Glutamatergic neuron (in vitro differentiated cells): ENCODE measurements at places on chromosomes 16 and 17. TPM values are rescaled to one million over a fixed set of nuclear protein-coding genes. Genes with fewer than 3 reads are reported as not detected.

- DNase-seq = no peak
- H3K27ac ChIP-seq = no peak overlapping the region
- no peaks in the 10 kb centered on the region for H3K4me1 ChIP-seq
- H3K4me3 ChIP-seq = no peak overlapping the region
Observed at GRCh38 chr16:48064971-48065370, 90.8 kb downstream of the ABCC12 start.

SF3B3 gene
- total RNA-seq = 278 TPM

DNA sequence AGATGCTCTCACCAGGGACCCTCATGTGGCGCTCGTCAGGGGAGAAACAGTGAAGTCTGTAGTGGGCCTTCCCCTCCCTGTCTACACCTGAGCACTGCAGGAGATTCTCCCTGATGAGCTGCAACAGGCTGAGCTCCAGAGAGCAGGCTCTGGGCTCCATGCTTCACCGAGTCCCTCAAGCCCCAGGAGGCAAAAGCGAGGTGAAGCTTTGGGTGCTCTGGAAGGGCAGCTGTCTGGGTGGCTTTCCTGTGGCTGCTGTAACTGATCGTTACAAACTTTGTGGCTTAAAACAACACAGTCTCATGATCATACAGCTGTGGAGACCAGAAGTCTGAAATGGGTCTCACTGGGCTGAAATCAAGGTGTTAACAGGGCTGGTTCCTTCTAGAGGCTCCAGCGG is 12.1 kb upstream of the CD300LD start:
- H3K27me3 ChIP-seq = peaks cover 15% of the 10 kb centered on the region
- no peaks in the 10 kb centered on the region for H3K36me3 ChIP-seq
- H3K4me3 ChIP-seq = no peak overlapping the region

GRCh38 chr17:2412561-2413021 is 11.7 kb upstream of the MNT start:
- peak overlapping the region; percentile 76 for H3K27ac ChIP-seq
- peak; percentile 41 for DNase-seq
- peaks cover 13% of the 10 kb centered on the region for H3K4me1 ChIP-seq
- no peaks in the 10 kb centered on the region for H3K36me3 ChIP-seq

VTN gene
- total RNA-seq = 0.25 TPM
